ENCODE measurements at places on chromosomes 11 and 22. TPM values are rescaled to one million over a fixed set of nuclear protein-coding genes. Genes with fewer than 3 reads are reported as not detected.

DNA sequence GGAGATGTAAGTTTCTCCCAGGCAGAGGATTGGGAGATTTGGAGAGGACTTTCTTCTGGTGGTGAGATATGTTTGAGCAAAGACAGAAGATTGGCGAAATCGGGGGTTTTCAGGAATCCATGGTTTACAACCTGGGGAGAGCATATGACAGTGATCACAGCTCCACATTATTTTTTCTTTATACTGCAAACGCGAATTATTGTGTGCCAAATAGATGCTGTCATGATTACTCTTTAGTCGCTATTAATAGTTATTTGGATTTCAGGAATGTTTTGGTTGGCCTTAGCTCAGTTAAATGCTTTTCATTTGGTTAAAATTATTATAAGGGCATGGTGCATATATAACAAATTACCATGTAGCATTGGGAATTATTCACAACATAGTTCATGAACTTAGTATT is 15.2 kb downstream of the ATXN10 start:
- DNase-seq = no peak

- no peak for DNase-seq
Observed at GRCh38 chr11:36411202-36411640, 98.9 kb downstream of the TRAF6 start.

GRCh38 chr11:94457118-94458029 is 36.3 kb downstream of the MRE11 start:
- DNase-seq = no peak

BRSK2 gene
- 0.52 TPM for total RNA-seq

All from lung (tissue), 17 donors.